ENCODE measurements at places on chromosomes 13 and 19.

GRCh38 chr13:47027780-47028437 lies 131.1 kb upstream of the HTR2A start:
- no peak for DNase-seq

- no peak for DNase-seq
These were observed 31.8 kb downstream of the CACNG6 start for GRCh38 chr19:54023191-54023590.

- DNase-seq, result no peak
These were observed 6.2 kb downstream of the RPL28 start for GRCh38 chr19:55391702-55392615.

DNA sequence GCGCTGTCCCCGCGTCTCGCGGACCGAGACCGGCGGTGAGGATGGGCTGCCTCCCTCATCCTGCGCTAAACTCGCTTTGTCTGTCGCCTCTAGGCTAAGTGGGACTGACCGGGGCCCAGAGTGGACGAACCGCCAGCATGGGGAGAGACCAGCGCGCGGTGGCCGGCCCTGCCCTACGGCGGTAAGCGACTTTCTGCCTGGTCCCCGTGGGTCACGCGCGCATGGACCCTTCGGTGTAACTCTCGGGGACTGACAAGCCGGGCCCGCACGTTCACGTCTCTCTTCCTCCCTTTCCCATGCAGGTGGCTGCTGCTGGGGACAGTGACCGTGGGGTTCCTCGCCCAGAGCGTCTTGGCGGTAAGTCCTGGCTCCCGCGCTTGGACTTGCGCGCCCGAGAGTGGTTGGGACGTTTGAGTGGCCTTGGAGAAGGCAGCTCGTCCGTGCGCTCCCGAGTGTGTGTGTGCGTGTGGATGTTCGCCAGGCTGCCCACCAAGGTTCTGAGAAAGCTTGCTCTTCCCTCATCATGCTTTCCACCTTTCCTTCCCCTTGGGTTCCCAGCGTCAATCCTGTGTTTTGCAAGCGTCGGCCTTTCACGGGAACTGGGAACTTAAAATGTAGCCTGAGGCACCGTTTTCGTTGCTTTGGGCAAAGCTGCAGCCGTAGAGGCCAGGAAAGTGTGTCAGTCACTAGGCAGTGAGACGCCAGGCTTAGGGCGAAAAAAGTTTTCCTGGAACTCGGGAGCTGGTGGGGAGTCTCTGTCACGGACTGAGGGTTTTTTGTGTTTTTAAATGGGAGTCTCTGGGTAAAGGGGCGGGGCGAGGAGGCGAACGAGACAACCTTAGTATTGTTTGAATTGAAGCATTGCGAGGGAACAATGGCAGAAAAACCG lies 927 bp downstream of the COL4A2 start:
- DNase-seq, result no peak

DNA sequence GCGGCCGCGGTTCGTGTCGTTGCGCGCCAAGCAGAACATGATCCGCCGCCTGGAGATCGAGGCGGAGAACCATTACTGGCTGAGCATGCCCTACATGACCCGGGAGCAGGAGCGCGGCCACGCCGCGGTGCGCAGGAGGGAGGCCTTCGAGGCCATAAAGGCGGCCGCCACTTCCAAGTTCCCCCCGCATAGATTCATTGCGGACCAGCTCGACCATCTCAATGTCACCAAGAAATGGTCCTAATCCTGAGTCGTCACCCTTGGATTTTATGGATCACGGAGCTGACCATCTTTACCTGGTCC lies 475 bp downstream of the MRPL57 start:
- no peak for DNase-seq

- DNase-seq, result no peak
These were observed 36.5 kb downstream of the B3GLCT start for GRCh38 chr13:31236211-31236786.

GRCh38 chr13:92802776-92803175 lies 423.8 kb upstream of the GPC6 start:
- no peak for DNase-seq

- DNase-seq, result no peak
These were observed 2.4 kb upstream of the TEKTIP1 start for GRCh38 chr19:3536429-3537100.

Data from activated naive CD8-positive, alpha-beta T cell treated with anti-CD3 and anti-CD28 coated beads for 36 hours (primary cell).